GM12892 (cell line): ENCODE measurements at places on chromosomes 1 and 21.

- DNase-seq, result no peak
Observed at GRCh38 chr1:230680300-230681025, 33.5 kb downstream of the AGT start.

GRCh38 chr1:28855469-28855951 lies 43.5 kb downstream of the OPRD1 start:
- DNase-seq, result no peak

DNA sequence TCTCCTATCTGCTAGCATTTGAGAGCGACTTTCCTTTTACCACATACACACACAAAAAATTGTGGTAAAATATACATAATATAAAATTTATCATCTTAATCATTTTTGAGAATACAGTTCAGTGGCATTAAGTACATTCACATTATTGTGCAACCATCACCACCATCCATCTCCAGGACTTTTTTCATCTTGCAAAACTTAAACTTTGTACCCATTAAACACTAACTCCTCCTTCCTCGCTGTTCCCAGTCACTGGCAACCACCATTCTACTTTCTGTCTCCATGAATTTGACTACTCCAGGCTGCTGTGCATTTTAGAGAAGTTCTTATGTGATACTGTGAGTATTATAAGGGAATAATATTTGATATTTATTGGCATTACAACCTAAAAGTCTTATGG lies 181.3 kb downstream of the C1orf21 start:
- DNase-seq, result no peak

GRCh38 chr1:166032572-166033371 lies 134.0 kb downstream of the FAM78B start:
- DNase-seq, result no peak
